T-helper 17 cell (primary cell): ENCODE measurements at places on chromosomes 5 and 9.

DNA sequence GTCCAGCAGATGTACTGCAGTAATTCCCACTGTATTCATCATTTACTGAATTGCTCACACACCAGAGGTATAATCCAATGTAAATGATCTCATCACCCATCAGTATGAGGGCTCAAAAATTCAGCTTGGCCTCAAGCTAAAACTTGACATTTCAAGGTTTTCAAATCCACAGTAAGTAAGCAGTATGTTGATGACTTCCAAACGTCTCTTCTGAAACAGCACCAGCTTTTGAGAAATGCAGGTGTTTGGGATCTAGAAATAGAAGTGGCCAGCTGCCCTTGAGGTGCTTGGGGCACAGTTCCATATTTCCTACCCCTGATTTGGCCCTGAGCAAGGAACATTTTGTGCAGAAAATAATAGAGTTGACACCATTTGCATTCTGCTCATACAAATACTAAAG is 388.0 kb upstream of the TUSC1 start:
- DNase-seq = no peak

- no peak for DNase-seq
Measured at GRCh38 chr5:83583859-83584258, 112.3 kb downstream of the VCAN start.

DNA sequence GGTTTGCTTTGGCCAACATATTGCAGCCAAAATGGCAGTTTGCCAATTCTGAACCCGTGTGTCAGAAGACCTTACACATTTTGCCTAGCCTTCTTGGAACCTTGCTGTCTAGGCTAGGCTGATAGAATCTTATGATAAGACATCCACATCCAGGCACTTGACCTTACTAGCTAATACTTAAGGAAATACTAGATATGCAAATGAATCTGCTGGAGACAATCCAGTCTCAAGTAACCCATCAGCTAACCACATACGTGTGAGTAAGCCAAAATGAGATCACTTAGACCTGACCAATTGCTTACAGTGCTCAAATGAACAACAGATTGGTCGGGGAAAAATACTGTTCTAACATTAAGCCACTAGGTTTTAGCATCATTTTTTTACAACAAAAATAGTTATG is 1504.6 kb upstream of the CDH9 start:
- no peak for DNase-seq

- DNase-seq = no peak
Measured at GRCh38 chr9:129142138-129142935, 31.1 kb downstream of the PTPA start.

DNA sequence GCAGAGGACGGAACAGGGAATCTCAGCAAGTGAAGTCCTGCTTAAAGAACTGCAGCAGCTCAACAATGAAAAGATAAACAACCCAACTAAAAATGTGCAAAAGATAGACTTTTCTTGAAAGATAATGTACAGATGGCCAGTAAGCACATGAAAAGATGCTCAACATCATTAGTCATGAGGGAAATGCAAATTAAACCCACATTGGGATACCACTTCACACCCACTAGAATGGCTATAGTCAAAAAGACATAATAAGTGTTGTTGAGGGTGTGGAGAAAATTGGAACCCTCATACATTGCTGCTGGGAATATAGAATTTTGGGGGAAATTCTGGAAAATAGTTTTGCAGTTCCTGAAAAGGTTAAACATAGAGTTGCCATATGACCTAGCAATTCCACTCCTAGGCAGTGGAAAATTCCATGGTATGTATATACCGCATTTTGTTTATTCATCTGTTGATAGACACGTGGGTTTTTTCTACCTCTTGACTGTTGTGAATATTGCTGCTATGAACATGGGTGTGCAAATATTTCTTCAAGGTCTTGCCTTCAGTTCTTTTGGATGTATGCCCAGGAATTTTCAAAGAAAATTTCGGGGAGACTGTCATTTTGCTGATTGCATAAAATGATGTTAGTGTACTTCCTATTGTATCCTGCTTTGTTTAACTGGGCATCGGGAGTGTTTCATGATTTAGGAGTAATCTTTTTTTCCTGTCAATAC is 7.2 kb downstream of the CNOT8 start:
- DNase-seq = no peak

DNA sequence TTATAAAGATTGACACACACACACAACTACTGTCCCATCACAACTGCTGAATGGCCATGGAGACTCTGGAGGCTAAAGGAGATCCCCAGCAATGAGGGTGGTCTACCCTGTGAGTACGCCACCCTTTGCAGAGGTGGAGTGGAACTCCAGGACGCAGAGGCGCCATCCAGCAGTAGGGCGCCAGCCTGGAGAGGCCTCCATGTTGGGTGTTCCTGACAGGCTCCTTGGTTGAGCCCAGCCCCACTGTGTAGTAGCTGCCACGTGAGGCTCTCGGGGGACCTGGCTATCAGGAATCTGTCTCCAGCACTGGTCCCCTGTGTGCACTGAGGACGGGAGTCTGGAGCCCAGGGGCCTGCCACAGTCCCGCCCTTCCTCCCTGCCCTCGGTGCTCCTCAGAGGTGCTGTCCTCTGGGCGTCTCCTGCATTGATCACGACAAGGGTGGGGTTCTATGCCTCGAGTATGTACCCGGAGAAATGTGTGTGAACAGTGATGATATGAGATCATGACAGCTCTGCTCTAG is 72.3 kb downstream of the DAP start:
- DNase-seq = no peak
